ENCODE measurements at places on chromosomes 12 and 14.
A peak's percentile ranks its signal among the peaks of the same experiment; 100 is the strongest.

- DNase-seq = no peak
These were observed 63.2 kb downstream of the TSPAN11 start for GRCh38 chr12:30989754-30990153.

DNA sequence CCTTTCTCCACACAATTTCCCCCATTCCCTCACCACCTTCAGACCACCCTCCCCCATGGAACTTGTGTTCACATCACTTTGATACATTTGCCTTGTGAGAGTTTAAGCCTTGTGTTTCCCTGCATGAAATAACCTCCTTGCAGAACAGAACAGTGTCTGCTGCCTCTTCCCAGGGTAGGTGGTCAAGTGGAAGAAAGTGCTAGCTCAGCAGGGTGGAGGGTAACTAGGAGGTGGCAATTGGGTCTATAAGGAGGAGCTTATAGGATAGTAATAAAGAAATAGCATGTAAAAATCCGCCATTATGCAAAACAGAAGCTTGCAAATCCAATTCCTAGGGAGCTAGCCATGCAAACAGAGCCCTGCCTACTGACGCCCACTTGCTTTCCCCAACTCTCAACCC, 13.9 kb upstream of the KRT8 start:
- no peak for DNase-seq

GRCh38 chr12:754851-755562, 2.6 kb downstream of the WNK1 start:
- no peak for DNase-seq

GRCh38 chr12:125091401-125091800, 26.2 kb downstream of the AACS start:
- DNase-seq = no peak

DNA sequence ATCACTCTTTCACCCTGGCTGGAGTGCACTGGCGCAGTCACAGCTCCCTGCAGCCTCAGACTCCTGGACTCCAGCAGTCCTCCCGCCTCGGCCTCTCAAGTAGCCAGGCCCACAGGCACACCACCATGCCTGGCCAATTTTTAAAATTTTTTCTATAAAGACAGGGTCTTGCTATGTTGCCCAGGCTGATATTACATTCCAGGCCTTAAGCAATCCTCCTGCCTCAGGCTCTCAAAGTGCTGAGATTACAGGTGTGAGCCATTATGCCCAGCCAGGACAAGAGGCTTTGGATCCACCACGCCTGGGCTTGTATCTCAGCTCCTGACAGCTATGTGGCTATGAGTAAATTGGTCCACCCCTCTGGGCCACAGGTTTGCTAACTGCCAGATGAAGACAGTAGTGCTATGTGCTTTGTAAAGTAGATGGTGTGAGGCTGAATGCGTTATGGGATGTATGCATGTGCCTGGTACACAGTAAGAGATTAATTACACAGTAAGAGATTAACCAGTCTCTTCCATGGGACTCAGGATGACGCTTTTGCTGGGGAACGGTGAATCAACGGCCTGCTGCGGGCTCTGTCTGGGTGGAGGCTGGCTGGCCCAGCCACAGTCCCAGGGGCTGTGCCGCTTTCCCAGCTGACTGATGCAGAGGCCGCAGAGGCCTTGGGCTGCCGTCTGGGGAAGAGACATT, 53.3 kb upstream of the NCOR2 start:
- DNase-seq = peak; percentile 29

- no peak for DNase-seq
These were observed 312.4 kb downstream of the FOXG1 start for GRCh38 chr14:29078810-29079522.

- DNase-seq = no peak
These were observed 52.5 kb downstream of the KIAA0586 start for GRCh38 chr14:58479975-58480374.

GRCh38 chr14:38199076-38199475, 8.6 kb upstream of the SSTR1 start:
- DNase-seq = no peak

DNA sequence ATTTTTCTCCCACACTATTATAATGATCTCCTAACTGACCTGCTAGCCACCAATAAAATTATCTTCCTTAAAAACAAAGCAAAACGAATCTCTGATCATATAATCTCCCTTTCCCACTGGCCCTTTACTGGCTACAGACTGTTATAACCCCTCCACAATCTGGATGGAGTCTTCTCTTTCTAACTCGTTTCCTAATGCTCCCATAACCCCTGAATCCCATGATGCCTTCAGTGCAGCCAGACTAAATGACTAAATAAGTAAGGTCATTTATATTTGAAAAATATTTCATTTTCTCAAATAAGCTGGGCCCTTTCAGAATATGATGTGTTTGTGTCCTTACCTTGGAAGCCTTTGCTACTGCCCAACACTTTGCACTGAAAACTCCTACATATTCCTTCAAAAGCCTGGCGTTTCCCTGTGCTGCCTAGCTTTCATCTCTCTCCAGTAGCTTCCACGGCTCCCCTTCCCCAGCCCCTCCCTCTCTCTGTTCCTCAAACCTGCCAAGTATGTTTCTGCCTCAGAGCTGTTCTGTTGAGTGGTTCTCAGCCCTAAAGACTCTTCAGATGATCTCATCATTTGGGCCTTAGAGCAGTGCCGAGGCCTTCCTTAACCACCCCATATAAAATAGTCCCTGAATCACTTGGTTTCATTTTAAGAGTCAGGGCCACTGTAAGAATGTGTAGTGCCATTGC, 91.7 kb downstream of the MYRFL start:
- no peak for DNase-seq

DNA sequence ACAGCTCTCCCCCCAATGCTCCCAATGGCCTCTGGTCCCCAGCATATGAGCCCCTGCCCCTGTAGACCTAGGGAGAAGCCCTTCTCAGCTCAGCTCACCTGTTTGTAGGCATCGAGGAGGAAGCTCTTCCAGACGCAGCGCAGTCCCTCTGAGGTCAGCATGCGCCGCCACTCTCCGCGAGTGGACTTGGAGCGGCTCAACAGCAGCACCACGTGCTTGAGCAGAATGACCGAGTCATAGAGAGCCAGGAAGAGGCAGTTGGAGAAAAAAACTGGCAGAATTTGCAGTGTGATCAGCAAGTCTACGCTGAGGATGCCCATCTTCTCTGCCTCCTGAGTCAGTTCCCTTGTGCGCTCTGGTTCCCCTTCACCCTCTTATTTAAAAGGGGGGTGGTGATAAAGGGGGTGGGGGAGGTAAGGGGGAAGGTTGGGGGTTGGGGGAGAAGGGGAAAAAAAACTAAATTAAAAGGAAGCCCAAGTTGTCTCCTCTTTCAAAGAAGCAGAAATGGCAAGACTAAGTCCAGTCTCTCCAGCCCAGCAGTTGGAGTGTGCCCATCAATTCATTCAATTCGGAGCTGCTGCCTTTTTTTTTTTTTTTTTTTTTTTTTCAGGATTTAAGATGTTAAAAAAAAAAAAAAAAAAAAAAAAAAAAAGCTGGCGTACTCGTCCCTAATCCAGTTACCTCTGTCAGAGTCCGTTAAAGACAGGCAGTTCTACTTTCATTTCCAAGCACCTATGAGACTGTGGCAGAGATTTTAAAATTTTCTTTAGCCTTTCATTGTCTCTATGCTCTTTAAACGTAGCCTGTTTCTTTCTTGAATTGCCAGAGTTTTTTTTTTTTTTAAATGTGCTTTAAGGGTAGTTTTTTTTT, at the start of gene DIO2:
Gene DIO2 (minus strand): TSS at position 352 of the 870 bp plus-strand sequence. CDS start 32 bp downstream, at position 320.
- DNase-seq = peak; percentile 60

- DNase-seq = no peak
These were observed 23.7 kb upstream of the AEBP2 start for GRCh38 chr12:19415563-19415962.

DNA sequence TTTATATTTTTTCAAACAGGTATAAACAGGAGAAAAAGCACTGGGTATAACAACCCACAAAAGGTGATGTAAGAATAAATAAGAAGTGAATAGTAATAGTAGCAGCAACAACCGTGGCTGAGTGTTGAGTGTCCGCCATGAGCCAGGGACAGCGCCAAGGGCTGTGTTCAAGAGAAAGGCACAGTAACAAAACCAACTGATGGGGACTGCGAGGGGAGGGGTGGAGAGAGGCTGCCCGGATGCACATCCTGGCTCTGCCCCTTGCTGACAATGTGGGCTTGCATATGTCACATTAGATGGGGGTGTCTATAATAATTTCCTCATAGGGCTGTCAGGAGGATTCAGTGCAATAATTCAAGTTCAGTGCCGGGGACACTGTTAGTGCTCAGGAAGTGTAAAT, 912.4 kb downstream of the VRK1 start:
- DNase-seq = no peak

GRCh38 chr12:120640861-120641833, 721 bp downstream of the CABP1 start:
- no peak for DNase-seq

- no peak for DNase-seq
These were observed 50.0 kb upstream of the EVL start for GRCh38 chr14:100015251-100015655.

DNA sequence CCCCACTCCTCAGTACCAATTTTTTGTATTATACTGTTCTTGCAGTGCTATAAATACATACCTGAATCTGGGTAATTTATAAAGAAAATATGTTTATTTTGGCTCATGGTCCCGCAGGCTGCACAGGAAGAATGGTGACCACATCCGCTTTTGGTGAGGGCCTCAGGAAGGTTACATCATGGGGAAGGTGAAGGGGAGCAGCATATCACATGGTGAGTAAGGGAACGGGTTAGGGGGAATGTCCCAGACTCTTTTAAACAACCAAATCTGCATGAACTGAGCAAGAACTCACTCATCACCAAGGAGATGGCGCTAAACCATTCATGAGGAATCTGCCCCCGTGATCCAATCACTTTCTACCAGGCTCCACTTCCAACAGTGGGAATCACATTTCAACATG, 40.0 kb downstream of the OSBPL8 start:
- DNase-seq = no peak

DNA sequence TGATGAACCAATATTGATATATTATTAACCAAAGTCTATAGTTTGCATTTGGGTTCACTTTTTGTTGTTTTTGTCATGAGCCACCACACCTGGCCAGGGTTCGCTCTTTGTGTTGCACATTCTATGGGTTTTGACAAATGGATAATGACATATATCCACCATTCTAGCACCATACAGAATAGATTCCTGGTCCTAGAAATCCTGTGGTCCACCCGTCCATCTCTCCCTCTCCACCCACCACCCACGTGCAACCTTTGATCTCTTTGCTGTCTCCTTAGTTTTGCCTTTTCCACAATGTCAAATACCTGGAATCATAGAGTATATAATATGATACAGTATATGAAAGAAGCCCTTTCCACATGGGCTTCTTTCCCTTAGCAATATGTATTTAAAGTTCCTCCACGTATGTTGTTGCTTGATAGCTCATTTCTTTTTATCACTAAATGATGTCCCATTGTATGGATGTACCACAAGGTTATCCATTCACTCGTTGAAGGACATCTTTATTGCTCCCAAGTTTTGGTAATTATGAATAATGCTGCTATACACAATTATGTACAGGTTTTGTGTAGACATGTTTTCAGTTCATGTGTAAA, 7.4 kb downstream of the RPL6 start:
- no peak for DNase-seq

DNA sequence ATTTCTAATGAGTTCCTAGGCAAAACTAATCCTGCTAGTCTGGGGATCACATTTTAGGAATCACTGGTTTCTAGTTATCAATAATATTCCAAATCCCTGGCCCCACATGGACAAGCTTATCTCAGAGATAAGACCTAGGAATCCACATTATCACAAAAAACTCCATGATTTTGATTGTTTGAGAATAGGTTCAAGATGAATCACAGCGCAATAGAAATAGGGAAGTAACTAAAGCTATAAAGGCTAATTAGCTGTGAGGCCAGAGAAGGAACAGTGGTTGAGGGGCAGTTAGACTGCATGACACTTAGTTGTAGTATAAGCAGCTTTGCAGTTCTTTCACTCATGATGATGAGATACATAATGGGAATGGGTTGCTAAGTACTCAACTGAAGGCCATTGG, 13.1 kb upstream of the ATP5F1B start:
- no peak for DNase-seq

DNA sequence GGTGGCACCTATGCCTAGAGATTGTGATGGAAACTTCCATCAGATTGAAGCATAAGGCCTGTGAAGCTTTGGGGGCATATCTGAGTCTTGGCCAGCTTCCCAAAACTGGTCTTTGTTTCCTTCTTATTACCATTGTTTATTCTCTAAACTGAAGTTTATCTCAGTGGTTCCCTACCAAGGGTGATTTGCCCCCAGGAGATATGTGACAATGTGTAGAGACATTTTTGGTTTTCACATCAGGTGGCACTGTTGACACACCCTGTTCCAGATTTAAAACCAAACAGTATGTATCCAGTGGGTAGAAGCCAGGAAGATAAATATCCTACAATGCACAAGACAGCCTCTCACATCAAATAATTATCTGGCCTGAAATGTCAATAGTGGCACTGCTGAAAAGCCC, 22.1 kb downstream of the RASSF9 start:
- no peak for DNase-seq

DNA sequence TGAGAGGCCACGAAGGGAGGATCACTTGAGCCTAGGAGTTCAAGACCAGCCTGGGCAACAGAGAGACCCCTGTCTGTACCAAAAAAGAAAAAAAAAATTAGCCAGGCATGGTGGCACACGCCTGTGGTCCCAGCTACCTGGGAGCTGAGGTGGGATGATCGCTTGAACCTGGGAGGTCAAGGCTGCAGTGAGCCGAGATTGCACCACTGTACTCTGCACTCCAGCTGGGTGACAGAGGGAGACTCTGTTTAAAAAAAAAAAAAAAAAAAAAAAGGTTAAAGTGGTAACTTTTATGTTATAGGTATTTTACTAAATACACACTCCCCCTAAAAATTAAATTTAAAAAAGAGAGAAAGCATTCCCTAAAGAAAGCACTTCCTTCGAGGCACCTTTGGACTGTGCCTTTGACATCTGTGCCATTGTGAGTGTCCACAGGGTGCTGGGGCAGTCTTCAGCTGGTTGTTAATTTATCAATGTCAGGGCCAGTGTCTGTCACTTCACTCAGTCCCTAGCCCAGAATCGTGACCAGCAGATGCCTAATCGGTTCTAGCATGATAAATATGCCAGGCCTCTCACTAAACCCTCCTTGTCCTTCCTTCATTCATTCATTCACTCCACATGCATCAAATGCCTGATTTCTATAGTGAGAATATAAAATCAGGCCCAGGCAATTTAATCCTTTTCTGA, 63.1 kb downstream of the B4GALNT3 start:
- no peak for DNase-seq

GRCh38 chr14:23033251-23033727, 1.4 kb downstream of the PSMB5 start:
- no peak for DNase-seq

DNA sequence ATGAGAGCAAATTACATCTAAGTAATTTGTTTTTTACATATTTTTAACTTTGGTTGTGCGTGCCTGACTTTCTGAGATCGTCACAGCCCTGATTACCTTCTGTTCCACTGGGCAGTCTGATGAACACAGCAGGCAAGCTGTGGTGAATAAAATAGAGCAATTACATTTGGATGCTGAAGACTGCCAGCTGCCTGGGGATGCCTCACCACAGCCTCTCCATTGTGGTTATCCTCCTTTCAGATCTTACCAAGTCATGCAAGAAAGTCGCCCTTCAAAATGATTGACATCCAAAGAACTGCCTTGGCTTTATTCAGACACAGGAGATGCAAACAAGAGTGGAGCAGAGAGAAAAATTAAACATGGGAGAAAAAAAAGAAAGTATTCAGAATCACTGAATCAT, 456.6 kb upstream of the TMPO start:
- no peak for DNase-seq

GRCh38 chr12:95445884-95446505, 28.0 kb upstream of the METAP2 start:
- DNase-seq = no peak

GRCh38 chr12:123105211-123105826, 45.6 kb downstream of the PITPNM2 start:
- no peak for DNase-seq

GRCh38 chr14:67111022-67111421, 78.2 kb upstream of the GARIN2 start:
- no peak for DNase-seq

All from tibial artery (tissue), 4 donors.